Activated CD8-positive, alpha-beta T cell treated with anti-CD3 and anti-CD28 coated beads, Interleukin-2, amount 10 ng/mL, durations not matched to agents 7 days and 5 days (primary cell): ENCODE measurements at places on chromosomes 2 and 18.

GRCh38 chr18:74294526-74294925 lies 2.8 kb upstream of the CYB5A start:
- no peak overlapping the region for H3K27ac ChIP-seq
- peaks cover 13% of the 10 kb centered on the region for H3K4me1 ChIP-seq
- no peak overlapping the region for H3K4me3 ChIP-seq
- DNase-seq, result no peak
- peaks cover 3% of the 10 kb centered on the region for H3K27me3 ChIP-seq
- peaks cover 2% of the 10 kb centered on the region for H3K36me3 ChIP-seq

DNA sequence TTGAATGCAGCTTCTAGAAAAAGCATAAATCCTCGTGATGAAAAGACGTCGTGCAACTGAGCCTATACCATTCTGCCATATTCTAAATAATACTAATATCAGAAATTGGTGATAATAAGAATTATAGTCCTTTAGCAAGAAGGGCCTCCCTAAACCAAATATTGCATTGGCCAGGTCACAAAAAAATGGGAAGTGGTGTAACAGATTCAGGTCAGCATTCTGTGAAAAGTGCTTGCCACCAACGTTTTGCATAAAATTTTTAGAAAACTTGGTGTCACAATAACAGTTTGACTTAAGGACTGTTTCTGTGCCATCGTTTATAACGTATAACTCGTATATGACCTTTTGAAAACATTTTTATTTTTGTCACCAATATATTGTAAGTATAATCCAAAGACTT lies 603.6 kb downstream of the CPS1 start:
- H3K36me3 ChIP-seq, result no peaks in the 10 kb centered on the region
- H3K4me3 ChIP-seq, result no peak overlapping the region
- no peaks in the 10 kb centered on the region for H3K4me1 ChIP-seq

DNA sequence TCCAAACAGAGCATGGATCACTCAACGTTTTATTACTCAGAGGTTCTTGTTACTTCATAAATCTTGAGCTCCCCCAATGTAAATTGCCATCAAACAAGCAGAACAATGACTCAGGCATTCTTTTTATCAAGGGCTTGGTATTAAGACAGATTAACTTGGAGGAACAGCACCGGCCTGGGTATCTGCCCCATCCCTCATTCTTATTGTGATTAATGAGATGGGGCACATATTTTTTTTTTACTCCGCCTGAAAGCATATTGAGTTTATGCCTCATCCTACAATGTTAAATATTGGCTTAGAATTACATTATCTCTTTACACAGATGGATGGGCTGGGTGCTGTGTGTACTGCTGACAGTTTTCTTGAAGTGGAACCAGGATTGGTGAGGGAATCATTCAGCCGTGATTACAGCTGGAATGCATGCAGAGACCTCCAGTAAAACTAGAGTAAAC lies 387.3 kb downstream of the CLIP4 start:
- no peaks in the 10 kb centered on the region for H3K4me1 ChIP-seq
- DNase-seq, result no peak
- no peak overlapping the region for H3K4me3 ChIP-seq
- H3K27me3 ChIP-seq, result peaks cover 3% of the 10 kb centered on the region
- H3K27ac ChIP-seq, result no peak overlapping the region
- H3K36me3 ChIP-seq, result no peaks in the 10 kb centered on the region

DNA sequence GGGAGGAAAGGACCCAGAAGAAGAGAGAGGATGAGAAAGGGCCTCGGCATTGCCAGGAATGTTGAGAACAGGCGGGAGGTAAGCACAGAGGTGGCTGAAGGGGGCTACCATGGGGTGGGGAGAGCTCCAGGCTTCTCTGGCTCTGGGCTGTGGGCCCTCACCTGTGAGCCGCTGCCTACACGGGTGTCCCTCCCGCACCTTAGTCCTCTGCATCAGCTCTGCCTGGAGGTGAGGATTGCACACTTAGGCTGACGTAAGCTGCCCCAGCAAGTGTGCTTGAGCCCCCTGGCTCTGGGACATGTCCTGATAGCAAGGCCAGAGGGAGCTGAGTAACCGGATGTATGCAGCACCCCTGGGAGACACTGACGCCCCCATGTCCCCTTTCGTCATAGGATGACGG lies 33.9 kb downstream of the TMEM18 start:
- no peak overlapping the region for H3K27ac ChIP-seq
- H3K4me1 ChIP-seq, result no peaks in the 10 kb centered on the region

- H3K36me3 ChIP-seq, result no peaks in the 10 kb centered on the region
- no peak overlapping the region for H3K27ac ChIP-seq
- H3K27me3 ChIP-seq, result no peaks in the 10 kb centered on the region
- DNase-seq, result no peak
Observed at GRCh38 chr2:66281980-66282379, 152.9 kb upstream of the MEIS1 start.

DNA sequence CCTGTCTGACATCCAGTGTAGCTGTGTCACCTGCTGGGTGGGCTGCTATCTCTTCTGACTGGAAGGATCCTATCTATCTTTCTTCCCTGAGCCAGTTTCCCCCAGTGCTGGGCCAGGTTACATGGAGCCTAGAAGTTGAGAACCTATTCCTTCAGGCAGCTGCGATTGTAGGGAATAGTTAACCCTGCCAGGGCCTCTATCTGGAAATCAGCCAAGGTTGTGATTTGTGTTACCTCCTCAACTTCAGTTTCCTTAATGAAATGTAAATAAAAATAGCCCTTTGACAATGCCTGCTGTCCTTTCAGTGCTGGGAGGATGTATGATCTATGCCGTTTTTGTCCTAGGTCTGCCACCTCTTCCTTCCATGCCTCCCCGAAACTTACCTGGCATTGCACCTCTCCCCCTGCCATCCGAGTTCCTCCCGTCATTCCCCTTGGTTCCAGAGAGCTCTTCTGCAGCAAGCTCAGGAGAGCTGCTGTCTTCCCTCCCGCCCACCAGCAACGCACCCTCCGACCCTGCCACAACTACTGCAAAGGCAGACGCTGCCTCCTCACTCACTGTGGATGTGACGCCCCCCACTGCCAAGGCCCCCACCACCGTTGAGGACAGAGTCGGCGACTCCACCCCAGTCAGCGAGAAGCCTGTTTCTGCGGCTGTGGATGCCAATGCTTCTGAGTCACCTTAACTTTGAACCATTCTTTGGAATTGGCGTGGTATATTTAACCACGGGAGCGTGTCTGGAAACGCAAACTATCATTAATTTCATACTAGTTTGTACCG lies 36.6 kb downstream of the GORASP2 start:
- no peak for DNase-seq
- no peak overlapping the region for H3K4me3 ChIP-seq
- peaks cover 54% of the 10 kb centered on the region for H3K36me3 ChIP-seq
- no peaks in the 10 kb centered on the region for H3K27me3 ChIP-seq
- H3K4me1 ChIP-seq, result no peaks in the 10 kb centered on the region

DNA sequence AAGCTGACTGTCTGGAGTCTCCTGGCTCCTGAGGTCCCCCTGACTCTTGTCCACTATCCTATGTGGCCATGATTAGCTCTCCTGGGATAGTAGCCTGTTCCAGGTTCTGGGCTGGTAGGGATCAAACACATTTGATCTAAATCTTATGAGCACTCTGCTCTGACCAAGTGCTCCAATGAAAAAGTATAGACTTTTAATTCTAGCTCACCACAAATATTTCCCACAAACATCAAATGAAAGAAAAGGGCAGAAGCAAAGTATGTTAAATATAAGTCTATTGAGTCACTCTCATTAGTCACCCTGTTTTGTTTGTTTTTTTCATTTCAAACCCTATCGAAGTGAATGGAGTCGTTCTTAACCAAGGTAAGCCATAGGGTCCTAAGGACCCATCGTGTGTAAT lies 39.7 kb upstream of the NEDD4L start:
- no peak overlapping the region for H3K27ac ChIP-seq
- no peak for DNase-seq
- no peaks in the 10 kb centered on the region for H3K36me3 ChIP-seq
- H3K27me3 ChIP-seq, result peaks cover 28% of the 10 kb centered on the region
- no peaks in the 10 kb centered on the region for H3K4me1 ChIP-seq
